ENCODE measurements at places on chromosomes 2 and 18.

- no peak for DNase-seq
These were observed 74.3 kb upstream of the ADAM23 start for GRCh38 chr2:206368933-206369569.

- DNase-seq = no peak
These were observed 72.2 kb upstream of the L3MBTL4 start for GRCh38 chr18:6486764-6487426.

GRCh38 chr18:6591491-6591890 lies 138.0 kb upstream of the ARHGAP28 start:
- no peak for DNase-seq

DNA sequence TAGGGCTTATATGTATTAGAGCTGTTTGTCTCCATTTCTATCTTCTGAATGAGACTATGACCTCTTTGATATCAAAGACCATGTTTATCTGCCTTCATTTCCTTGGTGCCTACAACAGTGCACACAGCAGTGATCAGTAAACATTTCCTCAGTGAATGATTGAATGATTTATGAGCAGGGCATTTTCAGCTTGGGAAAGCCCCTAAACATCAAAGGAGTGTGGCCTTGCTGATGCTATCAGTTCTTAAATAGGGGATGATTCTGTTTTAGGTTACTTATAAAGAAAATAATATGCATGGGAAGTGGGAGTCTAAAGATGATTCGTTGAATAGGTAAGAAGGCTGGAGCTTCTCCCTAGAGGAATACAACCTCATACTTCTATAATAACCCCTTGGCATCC lies 425.3 kb downstream of the ZNF521 start:
- DNase-seq = no peak

DNA sequence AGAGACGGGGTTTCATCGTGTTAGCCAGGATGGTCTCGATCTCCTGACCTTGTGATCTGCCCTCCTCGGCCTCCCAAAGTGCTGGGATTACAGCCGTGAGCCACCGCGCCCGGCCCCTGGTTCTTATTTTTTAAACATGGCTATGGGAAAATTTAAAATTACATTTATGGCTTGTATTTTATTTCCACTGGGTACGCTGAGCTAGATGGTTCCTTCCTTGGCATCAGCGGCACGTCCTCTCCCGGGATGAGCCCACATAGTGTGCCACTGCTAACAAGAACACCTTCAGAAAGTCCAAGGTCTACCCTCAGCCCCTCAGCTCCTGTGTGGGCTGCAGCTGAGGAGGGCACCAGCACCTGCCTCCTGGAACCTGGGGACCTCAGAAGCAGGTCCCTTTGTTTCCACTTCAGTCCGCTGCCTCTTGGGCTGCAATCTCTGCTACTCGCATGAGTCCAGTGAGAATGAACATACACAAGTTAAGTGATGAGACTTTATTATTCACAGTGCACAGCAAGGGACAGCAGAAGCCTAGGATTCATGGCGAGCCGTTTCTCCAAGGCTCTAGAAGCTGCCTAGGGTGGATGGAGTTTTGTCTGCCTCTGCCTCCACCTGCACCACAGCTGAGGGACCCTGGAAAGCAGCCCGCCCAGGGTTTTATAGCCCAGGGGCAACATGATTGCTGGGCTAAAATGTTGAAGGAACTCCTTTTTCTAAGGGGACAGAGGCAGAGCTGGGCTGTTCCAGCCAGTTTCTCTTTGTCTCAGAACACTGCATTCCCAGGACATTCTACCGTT lies 107.5 kb upstream of the TEX51 start:
- DNase-seq = no peak

GRCh38 chr18:11844436-11844835 lies 6.8 kb upstream of the CHMP1B start:
- no peak for DNase-seq

DNA sequence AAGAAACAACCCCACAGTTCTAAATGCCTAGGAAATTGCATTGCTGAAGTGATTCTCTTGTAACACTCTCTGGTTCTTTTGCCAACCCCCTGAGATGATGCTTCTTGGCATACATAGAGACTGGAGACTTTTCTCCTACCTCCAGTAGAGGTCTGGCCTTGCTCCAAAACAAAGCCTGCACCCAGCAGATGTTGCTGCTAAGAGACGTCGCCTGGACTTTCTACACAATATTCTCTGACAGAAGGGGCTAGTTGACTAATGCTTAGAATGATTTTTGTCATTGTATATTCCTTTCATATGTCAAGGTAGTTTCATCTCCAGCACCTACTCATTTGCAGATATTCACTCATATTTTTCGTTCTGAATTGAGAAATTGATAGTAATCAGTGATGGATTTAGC lies 24.6 kb downstream of the SOWAHC start:
- no peak for DNase-seq

DNA sequence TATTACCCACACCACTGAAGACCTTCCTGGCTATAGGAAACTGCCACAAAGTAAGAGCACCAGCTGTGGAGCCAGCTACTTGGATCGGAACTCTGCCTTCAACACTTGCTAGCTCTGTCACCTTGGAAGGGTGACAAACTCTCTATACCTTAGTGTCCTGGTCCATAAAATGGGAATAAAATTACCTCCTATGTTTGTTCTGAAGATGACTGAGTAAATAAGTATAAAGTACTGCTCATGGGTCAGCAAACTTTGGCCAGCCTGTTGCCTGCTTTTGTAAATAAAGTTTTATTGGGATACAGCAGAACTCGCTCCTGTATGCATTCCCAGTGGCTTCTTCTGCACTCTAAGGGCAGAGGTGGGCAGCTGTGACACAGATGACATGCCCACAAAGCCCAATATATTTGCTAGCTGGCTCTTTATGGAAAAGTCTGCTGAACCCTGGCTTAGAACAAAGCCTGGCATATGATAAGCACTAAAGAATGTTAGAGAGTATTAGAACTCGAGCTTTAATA lies 451.3 kb downstream of the TMEM182 start:
- DNase-seq = no peak

GRCh38 chr2:239081622-239082021 lies 233.7 kb downstream of the TWIST2 start:
- DNase-seq = no peak

- DNase-seq = no peak
These were observed 265.4 kb downstream of the TRIB2 start for GRCh38 chr2:12982149-12982584.

- no peak for DNase-seq
These were observed 42.4 kb downstream of the MBD2 start for GRCh38 chr18:54181856-54182602.

DNA sequence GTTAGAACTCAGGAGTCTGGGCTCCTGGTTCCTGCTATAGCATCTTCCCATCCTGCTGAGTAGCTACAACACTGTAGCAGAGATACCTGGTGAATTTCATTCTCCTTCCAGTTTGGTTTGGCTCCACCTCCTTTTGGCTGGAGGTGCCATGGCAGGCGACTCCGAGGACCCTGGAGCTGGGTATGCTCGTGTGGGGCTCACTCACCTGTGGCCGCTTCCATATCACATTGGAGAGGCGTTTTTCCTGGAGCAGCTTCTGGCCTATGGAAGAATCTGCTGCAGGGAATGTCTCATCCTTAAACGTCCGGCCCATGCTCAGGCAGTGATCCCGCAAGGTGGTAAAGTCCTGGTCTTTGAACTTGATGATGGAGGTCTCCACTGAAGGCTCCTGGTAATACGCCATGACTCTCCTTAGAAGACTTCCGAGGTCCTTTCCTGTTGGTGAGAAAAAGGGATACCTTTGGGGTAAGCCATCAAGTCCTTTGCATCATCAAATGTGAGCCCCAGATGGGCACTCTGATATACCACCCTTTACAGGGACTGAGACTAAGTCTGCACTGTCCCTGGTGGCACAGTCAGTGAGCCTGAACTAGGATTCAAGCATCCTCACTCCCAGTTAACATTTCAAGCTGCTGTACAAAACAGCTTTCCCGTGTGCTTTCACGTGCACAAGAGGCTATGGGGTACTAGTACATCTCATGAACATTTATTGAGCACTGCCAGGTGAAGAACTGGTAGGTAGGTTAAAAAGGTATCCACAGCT lies 20.1 kb downstream of the CAPN13 start:
- no peak for DNase-seq

DNA sequence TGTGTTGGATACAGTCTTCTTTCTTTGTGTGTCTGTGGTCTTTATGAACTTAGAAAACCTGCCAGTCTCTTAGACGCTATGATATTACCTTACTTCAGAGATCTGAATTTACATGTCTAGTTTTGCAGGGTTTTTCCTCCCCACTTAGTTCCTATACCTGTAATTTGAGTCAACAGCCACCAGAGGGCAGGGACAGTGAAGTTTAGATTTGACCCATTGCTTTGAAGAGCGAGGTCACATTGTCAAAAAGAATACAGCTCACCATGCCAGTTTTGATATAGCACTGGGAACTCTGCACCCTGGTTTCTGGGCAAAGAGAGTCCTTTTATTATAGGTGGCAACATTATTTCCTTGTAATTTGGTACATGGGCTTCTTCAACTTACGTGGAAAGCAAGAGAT lies 102.3 kb downstream of the MAPK4 start:
- DNase-seq = no peak

GRCh38 chr2:133843551-133843950 lies 275.3 kb upstream of the NCKAP5 start:
- DNase-seq = no peak

- DNase-seq = no peak
These were observed 94.4 kb upstream of the SATB2 start for GRCh38 chr2:199552141-199552540.

GRCh38 chr2:190443778-190444481 lies 35.8 kb downstream of the MFSD6 start:
- DNase-seq = no peak

GRCh38 chr2:1995987-1996386 lies 251.7 kb upstream of the PXDN start:
- DNase-seq = no peak

- DNase-seq = no peak
These were observed 23.7 kb downstream of the METTL4 start for GRCh38 chr18:2547477-2548087.

DNA sequence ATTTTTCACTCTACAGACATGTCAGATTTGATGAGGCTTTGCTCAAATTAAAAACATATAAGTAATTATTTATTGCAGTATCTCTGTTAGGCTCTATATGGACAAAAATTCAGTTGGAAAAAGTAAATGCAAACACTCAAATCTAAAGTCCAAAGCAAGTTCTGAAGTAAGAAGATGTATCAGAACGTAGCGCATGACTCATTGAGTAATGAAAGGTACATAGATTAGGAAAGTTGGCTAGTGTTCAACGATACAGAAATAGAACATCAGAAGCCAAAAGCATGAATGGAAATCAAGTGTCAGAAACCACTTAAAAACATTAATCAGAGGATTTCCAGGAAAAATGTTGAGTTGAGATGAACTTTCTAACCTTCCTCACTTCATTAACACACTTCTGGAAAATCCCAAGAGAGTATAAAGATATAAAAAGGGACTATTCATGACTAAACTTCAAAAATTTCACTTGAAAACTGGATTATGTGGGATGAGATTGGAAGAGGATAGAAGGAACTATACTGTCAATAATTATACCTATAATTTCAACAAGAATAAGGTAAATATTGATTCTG lies 494.1 kb downstream of the LRRTM4 start:
- DNase-seq = no peak

- DNase-seq = no peak
These were observed 1579.2 kb upstream of the PIK3C3 start for GRCh38 chr18:40375837-40376236.

DNA sequence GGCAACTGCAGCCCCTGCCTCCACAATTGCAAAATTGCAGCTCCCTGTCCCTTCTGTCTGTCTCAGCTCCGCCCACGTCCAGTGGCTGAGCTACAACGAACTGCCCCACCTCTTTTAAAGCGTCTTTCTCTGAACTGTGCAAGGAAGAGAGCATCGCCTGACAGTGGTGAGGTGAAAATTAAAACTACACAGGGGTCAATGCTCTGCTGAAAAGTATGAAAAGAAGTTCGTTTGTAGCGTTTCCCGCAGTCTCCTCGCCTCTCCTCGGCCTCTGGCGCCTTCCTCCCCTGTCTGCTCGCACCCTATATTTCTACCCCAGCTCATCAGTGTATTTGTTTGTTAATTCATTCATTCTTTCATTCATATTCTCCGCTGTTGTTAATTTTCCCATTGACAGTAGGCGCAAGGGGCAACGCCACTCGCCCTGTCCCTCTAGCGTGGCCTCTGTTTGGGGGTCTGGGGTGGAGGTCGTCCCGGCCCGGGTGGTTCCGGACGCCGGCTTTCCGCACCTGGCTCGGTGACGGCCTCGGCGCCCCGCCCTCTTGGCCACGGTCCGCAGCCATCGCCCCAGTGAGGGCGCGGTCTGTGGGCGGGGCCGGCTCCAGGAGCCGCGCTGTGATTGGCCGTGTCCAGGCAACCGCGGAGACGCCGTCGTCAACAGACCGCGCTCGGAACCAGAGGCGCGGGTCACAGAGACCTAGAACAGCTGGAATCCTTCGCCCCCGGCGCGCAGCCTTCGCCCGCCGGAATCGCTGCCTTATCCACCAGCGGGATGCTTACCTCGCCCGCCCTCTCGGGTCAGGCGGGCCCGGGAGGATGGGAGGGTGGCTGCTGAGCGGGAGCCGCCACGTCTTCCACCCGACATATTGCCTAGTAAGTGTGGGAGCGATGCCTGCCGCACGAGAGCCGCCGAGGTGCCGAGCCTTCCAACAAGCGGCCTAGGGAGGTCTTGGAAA lies at the start of gene VWA3B:
Gene VWA3B, plus strand, starts transcription at position 677 of the 956 bp plus-strand sequence. CDS start 5,926 bp downstream, outside the sequence.
- DNase-seq = peak; percentile 3

DNA sequence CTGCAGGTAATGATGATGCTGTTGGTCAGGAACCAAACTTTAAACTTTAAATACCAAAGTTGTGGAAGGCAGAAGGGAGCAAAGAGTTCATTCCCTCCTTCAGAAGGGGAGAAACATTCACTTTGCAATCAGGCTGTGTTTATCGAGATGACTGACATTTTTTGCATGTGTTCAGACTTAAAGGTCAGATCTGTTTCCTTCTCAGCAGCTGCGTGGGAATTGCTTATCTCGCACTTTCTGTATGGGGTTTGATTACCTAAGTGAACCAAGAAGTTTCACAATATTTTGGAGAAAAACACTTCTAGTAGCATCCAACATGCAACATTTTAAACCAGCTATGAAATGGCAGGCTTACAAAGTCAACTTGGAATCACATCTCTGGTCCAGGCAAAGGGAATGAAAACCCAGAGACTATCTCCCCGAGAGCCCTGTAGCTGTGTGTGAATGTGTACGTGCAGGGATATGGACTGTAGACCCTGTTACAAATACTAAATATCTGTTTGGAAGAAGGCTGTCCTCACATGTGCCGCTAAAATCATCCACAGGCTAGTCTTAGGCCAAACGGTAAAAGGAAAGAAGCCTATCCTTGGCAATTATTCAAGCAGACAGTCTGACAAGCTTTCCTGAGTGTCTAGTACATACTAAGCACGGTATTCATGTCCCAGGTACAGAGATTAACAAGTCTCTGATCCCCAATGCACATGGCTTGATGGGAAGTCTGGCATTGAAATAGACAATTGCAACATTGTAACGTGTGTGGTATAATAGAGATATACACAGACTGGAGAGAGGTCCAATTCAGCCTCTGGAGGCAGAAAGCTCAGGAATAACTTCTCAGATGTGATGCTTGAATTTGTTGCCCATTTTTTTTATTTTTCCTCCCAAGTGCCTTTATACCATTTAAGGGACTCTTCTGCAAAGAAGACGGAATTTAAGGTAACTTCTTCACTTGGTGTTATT lies 483.1 kb downstream of the DPP10 start:
- DNase-seq = no peak

- no peak for DNase-seq
These were observed 47.4 kb upstream of the MTCL1 start for GRCh38 chr18:8657873-8658470.

All from activated CD8-positive, alpha-beta memory T cell treated with anti-CD3 and anti-CD28 coated beads for 1 hour (primary cell).